Upper lobe of right lung (tissue), 1 donor: ENCODE measurements at places on chromosomes 5 and 9. TPM values are rescaled to one million over a fixed set of nuclear protein-coding genes. Genes with fewer than 3 reads are reported as not detected.

- no peak for DNase-seq
These were observed 336.3 kb downstream of the RASEF start for GRCh38 chr9:82726424-82727276.

DNA sequence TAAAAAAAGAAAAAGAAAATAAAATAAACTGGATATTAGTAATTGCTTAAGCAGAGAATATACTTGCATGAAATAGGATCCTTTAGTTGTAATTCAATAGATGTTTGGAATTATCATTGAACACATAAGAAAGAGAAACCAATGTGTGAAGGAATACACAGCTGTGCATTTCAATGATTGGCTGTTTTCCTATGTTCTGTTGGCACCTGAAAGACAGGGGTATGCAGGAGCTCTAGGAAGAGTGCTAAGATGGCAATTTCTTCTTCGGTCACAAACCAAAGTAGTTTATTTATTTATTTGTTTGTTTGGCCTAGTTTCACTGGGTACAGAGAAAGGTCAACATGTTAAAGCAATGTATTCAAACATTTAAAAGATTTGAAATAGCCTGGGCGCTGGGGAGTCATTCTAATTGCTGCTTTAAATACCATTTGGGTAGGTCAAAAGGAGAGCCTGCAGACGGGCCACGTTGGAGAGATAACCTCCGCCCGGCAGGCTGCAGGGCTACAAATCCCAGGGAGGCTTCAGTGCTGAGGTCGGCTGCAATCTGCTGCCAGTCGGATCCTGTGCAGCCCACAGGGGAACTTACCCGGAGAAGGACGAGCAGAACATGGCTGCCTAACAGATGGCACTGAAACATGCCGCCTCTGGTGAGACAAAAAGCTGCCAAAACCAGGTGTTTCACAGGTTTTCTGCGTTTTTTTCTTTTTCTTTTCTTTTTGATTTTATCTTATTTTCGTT, 154.2 kb upstream of the TYRP1 start:
- no peak for DNase-seq

GRCh38 chr5:143229426-143229895, 174.0 kb downstream of the NR3C1 start:
- DNase-seq: no peak

- no peak for DNase-seq
These were observed 8.9 kb upstream of the FOXB2 start for GRCh38 chr9:77010527-77010926.

GRCh38 chr9:131656356-131657036, 83.4 kb downstream of the RAPGEF1 start:
- peak; percentile 89 for DNase-seq

DNA sequence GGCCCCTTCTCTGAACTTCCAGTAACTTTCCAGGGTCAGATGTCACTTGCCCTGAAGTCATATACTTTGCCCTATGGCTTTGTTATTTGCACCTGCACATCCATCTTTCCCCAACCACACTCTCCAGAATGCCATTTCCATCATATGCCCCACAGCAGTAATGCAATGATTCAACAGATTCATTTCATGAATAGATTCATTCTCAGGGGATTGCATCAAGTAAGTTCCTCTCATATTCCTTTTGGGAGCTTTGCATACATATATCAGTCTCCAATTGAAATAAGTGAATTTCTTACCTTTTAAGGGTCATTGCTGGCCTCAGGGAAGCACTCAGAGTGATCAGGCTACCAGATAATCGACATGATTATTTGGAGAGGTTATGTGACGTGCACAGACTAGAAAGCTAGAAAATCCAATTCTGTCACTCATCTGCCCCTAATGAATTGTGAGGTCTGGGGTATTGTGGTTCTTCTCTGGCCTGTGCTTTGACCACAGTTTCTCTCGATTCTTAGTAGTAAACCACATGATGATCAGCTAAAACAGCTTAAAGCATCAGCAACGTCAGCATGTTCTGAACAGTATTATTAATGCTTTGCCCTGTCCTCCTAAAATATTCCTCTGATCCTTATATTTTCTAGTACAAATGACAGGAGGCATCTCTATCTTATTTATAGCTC, 179.9 kb downstream of the ATPSCKMT start:
- no peak for DNase-seq

Gene BHMT
- total RNA-seq: not detected

Gene GNG10
- total RNA-seq: 33.4 TPM
